ENCODE measurements at places on chromosomes 6 and 20.
A peak's percentile ranks its signal among the peaks of the same experiment; 100 is the strongest.

GRCh38 chr20:23096986-23097520 is 10.9 kb upstream of the CD93 start:
- DNase-seq, result no peak

GRCh38 chr6:4941782-4942672 is 61.8 kb downstream of the RPP40 start:
- peak; percentile 25 for DNase-seq

DNA sequence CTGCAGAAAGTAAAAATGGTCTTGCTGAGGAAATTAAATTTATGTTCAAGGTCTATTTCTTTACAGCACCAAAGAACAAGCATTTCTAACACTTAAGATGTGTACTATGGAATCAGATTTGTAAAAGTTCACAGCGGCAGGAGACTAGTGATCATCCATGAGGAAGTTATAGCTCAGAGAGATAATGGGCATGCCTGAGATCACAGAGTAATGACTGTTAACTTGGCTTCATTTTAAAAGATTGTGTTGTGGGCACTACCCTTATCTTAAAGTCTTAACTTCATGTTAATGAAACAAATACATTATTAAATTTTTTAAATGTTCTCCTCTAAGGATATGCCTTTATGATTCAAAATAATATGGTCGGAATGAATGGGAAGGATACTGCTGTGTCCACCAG is 168.6 kb downstream of the GMPR start:
- DNase-seq, result no peak

DNA sequence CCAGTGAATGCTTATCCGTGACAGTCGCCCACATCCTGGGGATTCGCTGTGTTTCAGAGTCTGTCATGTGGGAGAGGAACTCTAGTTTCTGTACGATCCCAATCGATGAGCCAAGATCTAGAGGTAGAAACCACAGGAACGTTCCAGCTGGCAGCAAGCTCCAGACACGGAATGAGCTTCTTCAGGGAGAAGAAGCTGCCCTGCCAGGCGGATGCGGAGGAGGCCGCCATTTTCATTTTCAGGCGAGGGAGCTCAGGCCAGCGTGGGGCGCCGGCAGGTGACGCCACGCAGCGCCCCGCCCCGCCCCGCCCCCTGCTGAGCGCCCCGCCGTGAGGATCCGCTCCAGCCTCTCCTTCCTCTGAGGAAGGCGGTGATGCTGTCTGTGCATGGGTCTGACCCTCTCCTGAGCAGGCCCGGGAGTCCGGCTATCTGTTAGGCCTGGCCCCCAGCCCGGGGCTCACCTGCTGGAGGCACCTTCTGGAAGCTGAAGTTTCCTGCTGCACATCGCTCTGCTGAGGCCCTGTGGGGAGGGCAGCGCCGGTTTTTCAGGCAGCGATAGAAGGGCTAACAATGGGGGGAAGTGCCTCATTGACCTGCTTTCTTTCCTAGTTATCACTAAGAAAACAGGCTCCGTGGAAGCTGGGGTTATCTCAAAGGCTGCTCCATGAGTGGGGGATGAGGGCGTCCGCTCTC is 147.5 kb downstream of the ERMARD start:
- DNase-seq, result no peak

GRCh38 chr6:143074670-143075318 is 14.1 kb downstream of the AIG1 start:
- no peak for DNase-seq

DNA sequence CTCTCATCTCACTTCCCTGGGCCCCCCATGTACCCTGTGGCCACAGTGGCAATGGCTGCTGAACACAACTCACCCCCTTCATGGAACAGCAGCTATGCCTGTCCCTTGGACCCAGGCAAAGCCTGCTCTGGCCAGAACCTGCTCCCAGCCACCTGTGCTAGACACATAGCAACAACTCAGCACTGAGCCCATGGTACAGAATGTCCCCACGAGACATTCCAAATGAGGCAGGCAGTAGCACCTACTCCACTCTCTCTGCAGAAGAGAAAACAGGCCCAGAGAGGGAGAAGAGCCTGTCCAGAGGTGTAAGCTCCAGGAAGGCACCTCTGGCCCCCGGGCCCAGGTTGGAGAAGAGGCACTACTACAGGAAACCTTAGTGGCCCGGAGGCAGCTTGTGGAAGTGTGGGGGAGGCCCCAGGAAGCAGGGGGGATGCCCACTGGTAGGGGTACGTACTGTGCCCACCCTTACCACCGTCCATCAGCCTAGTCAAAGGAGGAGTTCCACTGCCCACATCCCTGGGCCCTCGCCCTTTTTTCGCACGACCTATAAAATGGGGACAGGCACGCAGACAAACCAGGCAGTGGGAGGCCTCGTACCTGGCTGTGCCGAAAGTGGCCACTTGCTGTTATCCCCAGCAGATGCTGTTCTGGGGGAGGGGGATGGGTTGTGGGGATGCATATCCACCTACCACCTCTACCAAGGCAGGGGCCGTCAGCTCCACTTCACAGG is 97.2 kb downstream of the ASXL1 start:
- no peak for DNase-seq

DNA sequence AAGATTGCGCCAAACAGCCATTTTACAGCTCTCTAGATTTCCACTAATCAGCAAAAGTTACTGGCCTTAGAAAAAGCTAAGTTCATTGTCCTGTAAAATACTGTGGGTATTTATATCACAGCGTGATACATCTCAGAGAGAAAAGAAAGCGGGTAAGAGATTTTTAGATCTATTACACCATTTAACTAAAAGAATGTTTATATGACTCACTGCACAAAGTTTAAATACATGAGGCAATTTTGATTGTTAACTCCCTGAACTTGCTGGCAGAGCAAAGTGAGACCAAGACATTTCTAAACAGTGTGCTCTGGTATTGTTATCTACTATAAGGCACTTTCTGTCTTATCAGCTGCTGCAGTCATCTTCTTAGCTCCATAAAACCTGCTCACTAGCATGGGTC is 314.3 kb downstream of the EPHA7 start:
- no peak for DNase-seq

DNA sequence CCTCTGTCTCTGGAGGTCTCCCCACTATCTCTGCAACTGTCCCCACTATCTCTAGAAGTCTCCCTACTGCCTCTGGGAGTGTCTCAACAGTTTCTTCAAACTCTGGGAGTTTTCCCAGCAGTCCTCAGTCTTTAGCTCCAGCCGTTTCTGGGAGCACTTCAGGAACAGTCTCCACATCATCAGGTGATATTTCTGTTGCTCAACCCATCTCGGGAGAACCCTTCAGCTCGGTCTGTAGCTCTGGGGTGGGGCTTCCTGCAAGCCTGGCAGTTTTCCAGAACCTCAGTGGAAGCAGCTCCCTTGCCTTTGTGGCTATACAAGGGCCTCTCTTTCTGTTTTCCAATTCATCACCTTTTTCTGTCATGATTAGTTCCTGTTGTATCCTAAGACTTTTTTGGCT is 3.0 kb upstream of the SFTA2 start:
- DNase-seq, result no peak

GRCh38 chr20:10228330-10228729 is 9.7 kb downstream of the SNAP25 start:
- DNase-seq, result no peak

DNA sequence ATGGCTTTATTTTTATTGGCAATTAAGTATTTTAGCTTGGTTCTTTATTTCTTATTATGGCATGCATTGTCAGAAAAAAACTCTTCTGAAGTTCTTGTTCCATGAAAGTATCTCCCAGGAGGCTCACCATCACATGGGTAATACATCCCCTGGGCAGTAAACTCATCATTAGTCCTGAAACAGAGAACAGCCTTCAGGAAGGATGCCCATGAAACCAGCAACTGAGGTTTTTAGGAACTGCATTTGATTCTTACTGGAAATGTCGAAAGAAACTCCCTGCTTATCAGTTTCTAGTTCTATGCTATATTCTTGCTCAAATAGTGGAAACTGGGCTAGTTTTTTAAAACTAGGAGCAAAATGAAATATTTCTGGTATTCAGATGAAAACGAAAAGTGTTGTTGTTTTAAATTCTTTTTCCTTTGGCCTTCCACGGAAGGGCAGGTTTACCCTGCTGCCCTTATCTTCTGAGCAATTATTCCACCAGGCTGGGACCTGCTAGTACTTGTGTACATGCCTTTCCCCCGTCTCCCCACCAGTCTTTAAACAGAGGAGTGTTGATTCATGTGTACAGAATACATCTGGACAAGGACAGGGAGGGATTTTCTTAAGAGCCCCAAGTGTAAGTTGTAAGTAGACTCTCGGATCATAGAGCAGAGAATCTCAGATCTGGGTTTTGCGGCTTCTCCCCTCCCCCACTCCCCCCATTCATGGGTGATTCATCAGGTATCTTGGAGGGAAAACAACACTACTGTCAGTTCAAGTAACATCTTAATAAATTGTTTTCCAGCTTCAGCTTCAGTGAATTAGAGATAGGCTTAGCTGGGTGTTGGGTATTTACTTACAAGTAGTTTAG is 81.5 kb downstream of the RTN4IP1 start:
- DNase-seq, result peak; percentile 50

GRCh38 chr6:130933712-130934200 is 106.5 kb downstream of the SMLR1 start:
- no peak for DNase-seq

- no peak for DNase-seq
Observed at GRCh38 chr20:8287340-8287739, 155.3 kb downstream of the PLCB1 start.

GRCh38 chr20:43839793-43840199 is 74.9 kb upstream of the TOX2 start:
- no peak for DNase-seq

GRCh38 chr20:47785854-47786764 is 828 bp upstream of the SULF2 start:
- DNase-seq, result no peak

DNA sequence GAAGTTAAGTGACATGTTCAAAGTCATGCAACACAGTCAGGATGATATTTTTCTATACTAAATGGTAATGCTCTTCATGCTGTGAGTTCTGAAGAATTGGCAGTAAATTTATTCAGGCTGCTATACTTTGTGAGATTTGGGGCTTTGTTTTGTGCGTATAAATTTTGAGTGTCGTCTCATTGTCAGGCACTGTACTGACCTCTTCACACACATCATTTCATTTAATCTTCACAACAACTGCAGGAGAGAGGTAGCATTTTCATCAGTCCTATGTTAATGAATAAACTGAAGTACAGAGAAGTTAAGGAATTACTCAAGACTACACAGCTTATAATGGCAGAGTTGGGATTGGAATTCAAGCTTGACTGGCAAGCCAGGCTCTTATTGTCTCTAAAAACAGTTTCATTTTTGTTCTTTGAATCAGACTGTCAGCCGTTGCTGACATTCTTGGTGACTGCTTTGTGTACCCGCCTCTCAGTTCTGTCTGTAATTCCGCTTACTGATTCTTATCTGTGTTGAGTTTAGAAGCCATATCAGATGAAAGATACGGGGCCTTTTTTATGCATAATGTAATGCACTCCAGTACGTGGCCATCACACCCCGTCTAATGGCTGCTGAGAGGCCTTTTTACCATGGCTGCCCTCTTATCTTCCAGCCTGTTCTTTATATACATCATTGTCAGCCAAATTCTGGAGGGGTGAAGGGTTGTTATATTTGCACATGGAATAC is 274.9 kb downstream of the UTRN start:
- DNase-seq, result peak; percentile 14

- DNase-seq, result peak; percentile 38
Observed at GRCh38 chr20:54649511-54649962, 174.1 kb downstream of the DOK5 start.

All from activated CD4-positive, alpha-beta T cell treated with anti-CD3 and anti-CD28 coated beads for 4 hours (primary cell).